Chondrocyte (in vitro differentiated cells): ENCODE measurements at places on chromosomes 4 and X.

- peaks cover 6% of the 10 kb centered on the region for H3K4me1 ChIP-seq
- no peak overlapping the region for H3K27ac ChIP-seq
- DNase-seq: no peak
- no peak overlapping the region for H3K4me3 ChIP-seq
Measured at GRCh38 chrX:112654871-112655270, 24.9 kb downstream of the LHFPL1 start.

- no peaks in the 10 kb centered on the region for H3K36me3 ChIP-seq
- DNase-seq: no peak
- peaks cover 13% of the 10 kb centered on the region for H3K27me3 ChIP-seq
- no peak overlapping the region for H3K4me3 ChIP-seq
- no peak overlapping the region for H3K27ac ChIP-seq
- no peaks in the 10 kb centered on the region for H3K4me1 ChIP-seq
Measured at GRCh38 chr4:174036576-174036975, 246.9 kb downstream of the FBXO8 start.

DNA sequence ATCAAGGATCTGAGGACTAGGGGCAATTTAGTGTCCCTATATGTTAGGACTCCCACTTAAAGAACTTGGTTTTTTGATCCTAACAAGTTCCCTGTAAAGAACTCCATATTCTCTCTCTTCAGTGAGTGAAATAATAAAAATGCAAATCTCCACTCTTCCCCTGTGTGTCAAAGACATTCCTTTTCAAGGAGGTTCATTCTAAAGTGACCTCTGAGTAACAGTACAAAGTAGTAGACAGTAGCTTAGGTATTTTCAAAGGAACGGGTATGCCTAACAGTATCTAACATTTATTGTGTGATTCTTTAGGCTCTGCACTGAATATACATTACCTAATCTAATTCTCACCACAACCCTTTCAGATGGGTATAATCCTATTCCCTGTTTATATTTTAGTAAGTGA is 58.4 kb upstream of the SCOC start:
- H3K4me3 ChIP-seq: no peak overlapping the region
- no peak overlapping the region for H3K27ac ChIP-seq
- no peak for DNase-seq
- H3K27me3 ChIP-seq: no peaks in the 10 kb centered on the region

DNA sequence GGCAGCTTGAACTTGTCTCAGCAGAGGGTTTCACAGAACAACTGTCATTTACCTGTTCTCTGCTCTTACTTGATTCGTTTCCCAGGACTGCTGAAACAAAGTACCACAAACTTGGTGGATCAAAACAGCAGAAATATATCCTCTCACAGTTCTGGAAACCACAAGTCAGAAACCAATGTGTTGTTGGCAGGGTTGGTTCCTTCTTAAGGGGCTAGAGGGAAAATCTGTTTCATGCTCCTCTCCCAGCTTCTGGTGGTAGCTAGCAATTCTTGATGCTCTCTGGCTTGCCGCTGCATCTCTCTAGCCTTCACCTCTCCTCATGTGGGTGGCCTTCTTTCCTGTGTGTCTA is 4.7 kb downstream of the TLR8 start:
- H3K4me3 ChIP-seq: no peak overlapping the region
- no peak overlapping the region for H3K27ac ChIP-seq
- no peaks in the 10 kb centered on the region for H3K4me1 ChIP-seq

- H3K27ac ChIP-seq: no peak overlapping the region
- H3K4me3 ChIP-seq: no peak overlapping the region
- DNase-seq: no peak
Measured at GRCh38 chr4:104938624-104939023, 208.1 kb upstream of the TET2 start.

DNA sequence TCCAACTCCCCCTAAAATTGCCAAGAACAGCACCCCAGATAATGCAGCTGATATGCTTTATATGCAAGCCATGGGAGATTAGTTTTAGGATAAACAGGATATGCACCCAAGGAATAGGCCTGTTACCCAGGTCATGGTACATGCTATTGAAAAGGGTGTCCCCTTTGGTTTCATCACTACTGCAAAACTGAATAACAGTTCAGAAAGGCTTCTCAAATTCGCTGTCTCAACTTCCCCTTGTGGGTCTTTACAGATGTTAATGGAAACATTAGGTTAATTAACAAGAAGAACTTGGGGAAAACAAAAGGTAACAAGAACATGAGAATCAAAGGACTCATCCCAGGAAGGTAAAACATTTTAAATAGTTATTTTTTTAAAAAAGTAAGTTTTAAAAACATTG is 318.7 kb downstream of the PRR32 start:
- no peaks in the 10 kb centered on the region for H3K27me3 ChIP-seq
- no peak overlapping the region for H3K4me3 ChIP-seq
- H3K4me1 ChIP-seq: no peaks in the 10 kb centered on the region
- no peak for DNase-seq
- no peaks in the 10 kb centered on the region for H3K36me3 ChIP-seq

- no peak overlapping the region for H3K4me3 ChIP-seq
- H3K27me3 ChIP-seq: no peaks in the 10 kb centered on the region
- no peak overlapping the region for H3K27ac ChIP-seq
- no peak for DNase-seq
Measured at GRCh38 chrX:69539437-69539836, 35.3 kb downstream of the NALF2 start.

- H3K4me1 ChIP-seq: peaks cover 5% of the 10 kb centered on the region
- no peaks in the 10 kb centered on the region for H3K36me3 ChIP-seq
- H3K4me3 ChIP-seq: no peak overlapping the region
- no peak for DNase-seq
- no peak overlapping the region for H3K27ac ChIP-seq
- no peaks in the 10 kb centered on the region for H3K27me3 ChIP-seq
Measured at GRCh38 chr4:151035328-151035727, 20.2 kb upstream of the LRBA start.

- H3K36me3 ChIP-seq: no peaks in the 10 kb centered on the region
- no peak for DNase-seq
- H3K27me3 ChIP-seq: peaks cover 2% of the 10 kb centered on the region
- no peaks in the 10 kb centered on the region for H3K4me1 ChIP-seq
- H3K4me3 ChIP-seq: no peak overlapping the region
- H3K27ac ChIP-seq: no peak overlapping the region
Measured at GRCh38 chr4:92031825-92032224, 271.9 kb upstream of the GRID2 start.

DNA sequence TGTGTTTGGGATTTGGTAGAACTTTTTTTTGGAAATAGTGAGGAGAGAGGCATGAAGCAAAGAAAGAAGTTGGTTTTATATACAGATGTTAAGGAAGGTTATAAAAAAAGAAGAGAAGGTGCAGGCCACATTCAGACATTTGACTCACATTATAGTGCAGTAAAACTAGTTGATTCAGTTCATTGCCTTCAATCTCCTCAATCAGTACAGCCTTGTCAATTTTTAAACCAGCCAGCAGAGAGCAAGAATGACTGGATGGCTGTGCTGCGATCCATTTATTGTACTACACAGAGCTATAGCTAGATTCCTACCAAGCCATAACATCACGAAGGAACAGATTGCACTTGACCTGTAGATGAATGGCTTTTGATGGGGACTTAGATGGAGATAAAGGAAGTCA is 79.7 kb upstream of the LSM6 start:
- H3K27ac ChIP-seq: no peak overlapping the region
- peaks cover under 1% of the 10 kb centered on the region for H3K36me3 ChIP-seq
- H3K4me1 ChIP-seq: peaks cover 15% of the 10 kb centered on the region
- H3K4me3 ChIP-seq: no peak overlapping the region
- H3K27me3 ChIP-seq: no peaks in the 10 kb centered on the region

DNA sequence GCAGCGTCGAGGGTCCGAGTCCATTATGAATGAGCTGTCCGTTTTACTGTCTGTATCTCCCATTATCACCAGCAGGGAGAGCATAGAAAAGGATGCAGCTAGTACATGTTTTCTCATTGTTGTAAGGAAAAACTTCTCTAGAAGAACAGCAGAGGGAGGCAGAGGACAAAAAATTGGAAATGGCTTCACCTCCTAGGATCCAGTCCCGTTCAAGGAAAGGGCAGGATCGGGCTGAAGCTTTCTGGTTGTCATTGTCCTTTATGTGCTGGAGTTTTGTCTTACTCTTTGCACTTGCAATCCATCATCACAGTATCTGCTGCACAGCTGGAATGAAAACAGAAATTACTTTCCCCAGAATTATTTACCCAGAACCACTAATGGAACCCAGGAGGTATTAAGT is 14.7 kb downstream of the NDP start:
- no peak overlapping the region for H3K4me3 ChIP-seq
- no peaks in the 10 kb centered on the region for H3K36me3 ChIP-seq
- DNase-seq: no peak
- H3K27me3 ChIP-seq: peaks cover 7% of the 10 kb centered on the region

DNA sequence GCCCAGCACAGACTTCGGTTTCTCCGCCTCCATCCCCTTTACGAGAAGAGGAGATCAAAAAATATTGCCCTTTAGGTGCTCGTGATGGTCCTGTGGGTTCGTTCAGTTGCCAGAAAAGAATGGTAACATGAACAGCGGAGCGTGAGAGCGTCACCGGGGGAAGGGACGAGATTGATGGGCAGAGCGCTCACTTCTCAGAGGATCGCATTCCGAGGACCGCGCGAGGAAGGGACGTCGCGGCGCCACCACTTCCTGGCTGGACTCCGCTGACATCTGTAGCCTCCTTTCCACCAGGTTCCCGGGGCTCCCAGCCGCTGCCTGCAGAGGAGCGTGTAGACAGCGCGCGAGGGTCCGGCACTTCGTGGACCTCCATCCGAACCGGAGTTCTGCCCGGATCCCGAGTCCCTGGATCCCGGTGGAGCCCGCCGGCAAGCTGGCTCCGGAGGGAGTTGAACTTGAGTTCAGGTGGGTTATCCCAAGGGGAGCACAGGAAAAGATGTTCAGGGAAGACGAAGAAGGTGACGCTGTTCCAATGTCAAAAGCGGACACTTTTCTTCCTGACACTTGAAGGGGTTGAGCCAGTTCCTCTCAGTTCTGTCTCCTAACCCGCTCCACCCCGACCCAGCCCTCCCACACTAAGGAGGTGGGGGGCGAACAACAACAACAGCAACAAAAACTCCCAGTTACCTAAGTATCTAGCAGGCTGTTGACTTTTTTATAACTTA is 484 bp downstream of the GALNTL6 start:
- no peaks in the 10 kb centered on the region for H3K36me3 ChIP-seq
- DNase-seq: peak; percentile 91
- peak overlapping the region; percentile 73 for H3K4me3 ChIP-seq
- peaks cover 14% of the 10 kb centered on the region for H3K4me1 ChIP-seq
- H3K27ac ChIP-seq: no peak overlapping the region

- H3K4me1 ChIP-seq: no peaks in the 10 kb centered on the region
- no peak overlapping the region for H3K27ac ChIP-seq
- H3K4me3 ChIP-seq: no peak overlapping the region
- DNase-seq: no peak
- H3K36me3 ChIP-seq: no peaks in the 10 kb centered on the region
Measured at GRCh38 chr4:64718091-64718490, 308.8 kb upstream of the TECRL start.

DNA sequence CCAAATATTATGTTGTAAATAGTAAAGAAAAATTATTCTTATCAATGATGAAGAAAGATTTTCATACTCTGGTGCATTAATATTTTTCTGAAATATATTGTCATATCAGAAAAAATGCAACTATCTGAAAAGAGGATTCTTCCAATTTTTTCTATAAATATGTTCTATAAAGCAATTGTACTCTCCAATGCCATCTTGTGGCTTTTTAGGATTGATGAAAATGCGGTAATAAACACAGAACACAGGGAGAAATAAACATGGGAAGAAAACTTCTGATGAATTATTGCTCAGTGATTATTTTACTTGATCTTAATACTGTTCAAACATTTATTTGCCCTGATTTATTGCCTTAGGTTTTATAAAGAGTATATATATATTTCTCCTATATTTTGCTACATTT is 215.4 kb downstream of the IL1RAPL1 start:
- no peaks in the 10 kb centered on the region for H3K4me1 ChIP-seq
- H3K36me3 ChIP-seq: no peaks in the 10 kb centered on the region
- no peak overlapping the region for H3K4me3 ChIP-seq
- H3K27me3 ChIP-seq: peaks cover 6% of the 10 kb centered on the region
- no peak overlapping the region for H3K27ac ChIP-seq

GRCh38 chr4:39363773-39364393 is 2.3 kb downstream of the RFC1 start:
- H3K27ac ChIP-seq: no peak overlapping the region
- no peaks in the 10 kb centered on the region for H3K36me3 ChIP-seq
- no peak for DNase-seq
- no peaks in the 10 kb centered on the region for H3K27me3 ChIP-seq
- peak overlapping the region; percentile 40 for H3K4me3 ChIP-seq

- no peak overlapping the region for H3K4me3 ChIP-seq
- no peaks in the 10 kb centered on the region for H3K27me3 ChIP-seq
- no peak for DNase-seq
- H3K36me3 ChIP-seq: peaks cover 34% of the 10 kb centered on the region
- peaks cover 86% of the 10 kb centered on the region for H3K4me1 ChIP-seq
Measured at GRCh38 chr4:118757761-118758251, 72.6 kb downstream of the METTL14 start.

- H3K27ac ChIP-seq: peak overlapping the region; percentile 27
- no peak overlapping the region for H3K4me3 ChIP-seq
- no peaks in the 10 kb centered on the region for H3K36me3 ChIP-seq
- H3K4me1 ChIP-seq: peaks cover 28% of the 10 kb centered on the region
- H3K27me3 ChIP-seq: no peaks in the 10 kb centered on the region
Measured at GRCh38 chr4:137668885-137669545, 136.7 kb upstream of the PCDH18 start.

GRCh38 chr4:111048316-111048715 is 425.4 kb upstream of the PITX2 start:
- DNase-seq: no peak
- no peak overlapping the region for H3K4me3 ChIP-seq
- no peak overlapping the region for H3K27ac ChIP-seq
- H3K4me1 ChIP-seq: no peaks in the 10 kb centered on the region

DNA sequence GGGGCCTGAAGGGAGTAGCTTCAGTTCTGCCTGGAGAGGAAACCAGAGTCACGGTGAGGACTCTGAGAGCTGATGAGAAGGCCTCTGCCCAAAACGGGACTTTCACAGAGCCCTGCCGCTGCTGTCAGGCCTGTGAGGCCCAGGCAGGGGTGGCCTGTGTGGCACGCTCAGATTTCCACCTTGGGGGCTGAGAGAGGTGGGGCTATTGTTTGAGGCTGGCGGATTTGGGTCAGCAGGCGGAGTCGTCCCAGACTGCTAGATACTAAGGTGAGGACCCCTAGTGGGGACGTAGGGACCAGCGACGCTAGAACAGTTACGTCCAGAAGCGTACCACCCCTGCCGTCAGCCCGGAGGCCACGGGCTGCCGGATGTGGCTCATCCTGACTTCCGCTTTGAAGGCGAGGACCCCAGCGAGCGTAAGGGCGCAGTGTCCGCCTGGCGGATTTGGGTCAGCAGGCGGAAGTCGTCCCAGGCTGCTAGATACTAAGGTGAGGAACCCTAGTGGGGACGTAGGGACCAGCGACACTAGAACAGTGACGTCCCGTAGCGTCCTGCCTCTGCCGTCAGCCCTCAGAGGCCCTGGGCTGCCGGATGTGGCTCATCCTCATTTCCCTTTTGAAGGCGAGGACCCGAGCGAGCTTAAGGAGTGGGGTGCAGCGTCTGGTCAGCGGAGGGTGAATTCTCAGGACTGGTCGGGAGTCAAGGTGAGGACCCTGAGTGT is at the start of gene MAGEB1:
TSS of gene MAGEB1 (plus strand) at position 378 of the 721 bp plus-strand sequence. CDS start 3,348 bp downstream, outside the sequence.
- H3K27ac ChIP-seq: no peak within 1 kb of the TSS
- H3K36me3 ChIP-seq: no peaks in the 10 kb centered on the region
- DNase-seq: no peak
- H3K27me3 ChIP-seq: peaks cover 14% of the 10 kb centered on the region
- H3K4me3 ChIP-seq: no peak within 1 kb of the TSS
- no peaks in the 10 kb centered on the region for H3K4me1 ChIP-seq
